ENCODE measurements at places on chromosomes 12 and 14.
A peak's percentile ranks its signal among the peaks of the same experiment; 100 is the strongest.

GRCh38 chr12:114555451-114555850 is 128.5 kb downstream of the TBX3 start:
- no peak for DNase-seq

DNA sequence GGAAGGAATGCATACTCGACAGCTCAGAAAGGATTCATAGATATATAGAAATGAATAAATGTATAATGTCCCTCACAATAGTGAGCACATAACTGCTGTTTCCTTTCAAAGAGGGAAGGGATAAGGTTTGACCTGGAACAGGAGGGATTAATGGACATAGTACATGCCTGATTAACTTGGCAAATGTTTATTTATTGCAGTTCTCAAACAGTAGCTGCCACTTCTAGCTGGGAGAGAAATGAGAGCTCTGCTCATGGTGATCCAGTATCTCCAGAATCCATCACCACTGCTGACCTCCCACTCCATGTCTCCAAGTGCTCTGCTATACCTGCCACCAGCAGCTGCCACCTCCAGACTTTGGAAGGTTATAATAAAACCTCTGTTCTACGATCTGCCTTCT is 108.1 kb downstream of the LRIG3 start:
- DNase-seq = no peak

DNA sequence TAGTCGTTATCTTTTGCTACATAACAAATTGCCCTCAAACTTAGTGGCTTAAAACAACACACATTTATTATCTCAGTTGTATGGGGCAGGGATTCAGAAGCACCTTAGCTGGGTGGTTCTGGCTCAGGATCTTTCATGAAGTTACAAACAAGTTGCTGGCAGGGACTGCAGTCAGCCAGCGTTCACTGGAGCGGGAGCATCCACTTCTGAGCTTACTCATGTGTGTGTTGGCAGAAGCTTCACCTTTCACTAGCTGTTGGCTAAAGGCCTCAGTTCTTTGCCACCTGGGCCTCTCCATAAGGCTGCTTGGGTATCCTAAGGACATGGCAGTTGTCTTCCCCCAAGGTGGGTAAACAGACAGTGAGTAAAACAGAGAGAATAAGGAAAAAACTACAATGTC is 365.7 kb downstream of the RPS29 start:
- DNase-seq = no peak

GRCh38 chr14:60807971-60808370 is 73.4 kb downstream of the MNAT1 start:
- no peak for DNase-seq

DNA sequence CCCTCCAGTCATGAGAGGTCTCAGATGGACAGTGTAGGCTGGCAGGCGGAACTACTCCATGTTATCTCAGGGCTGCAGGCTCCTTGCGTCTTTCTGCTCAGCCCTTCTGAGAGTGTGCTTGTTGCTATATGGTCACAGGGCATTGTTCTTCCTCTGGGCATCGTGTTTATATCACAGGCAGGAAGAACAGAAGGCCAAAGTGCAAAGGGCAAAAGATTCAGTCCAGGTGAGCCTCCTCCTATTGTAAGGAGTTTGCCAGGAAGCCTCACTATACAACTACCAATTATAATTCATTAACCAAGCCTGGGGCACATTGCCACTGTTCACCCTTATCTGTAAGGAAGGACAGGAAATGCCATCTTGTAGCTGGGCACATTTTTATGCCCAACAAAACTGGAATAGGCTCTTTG is 195.5 kb upstream of the KITLG start:
- no peak for DNase-seq

DNA sequence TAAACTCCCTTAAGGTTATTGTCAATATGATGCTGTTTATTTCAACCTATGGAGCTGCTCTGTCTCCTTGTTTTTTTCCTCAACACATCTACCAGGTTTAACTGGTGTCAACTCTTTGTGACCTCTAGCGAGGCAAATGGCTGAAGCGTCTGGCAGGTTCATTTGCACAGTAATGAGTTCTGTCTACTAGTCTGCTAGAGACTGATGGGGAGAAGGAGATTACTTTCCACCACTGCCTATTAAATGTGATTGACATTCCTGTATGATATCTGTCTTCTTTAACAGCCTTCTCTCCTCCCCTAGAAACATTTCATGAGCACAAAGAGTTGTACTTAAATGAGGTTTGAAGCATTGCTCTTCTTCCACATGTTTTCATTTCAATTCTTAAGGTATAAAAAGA is 253.7 kb downstream of the SLC6A15 start:
- DNase-seq = peak; percentile 67

DNA sequence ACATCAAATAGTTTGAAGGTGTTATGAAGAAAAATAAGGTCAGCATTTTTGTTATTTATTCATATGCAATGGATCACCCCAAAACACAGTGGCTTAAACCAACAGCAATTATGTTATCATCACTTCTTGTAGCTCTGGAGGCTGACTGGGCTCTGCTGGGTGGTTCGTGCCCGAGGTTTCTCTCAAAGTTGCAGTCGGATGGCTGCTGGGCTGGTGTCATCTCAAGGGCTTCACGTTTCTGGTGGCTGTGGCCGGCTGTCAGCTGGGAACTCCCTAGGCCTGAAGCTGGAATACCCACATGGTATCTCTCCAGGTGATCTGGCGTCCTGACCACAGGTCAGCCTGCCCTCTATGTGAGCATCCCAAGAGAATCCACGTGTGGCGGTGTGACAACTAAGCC is 12.0 kb downstream of the DIO3 start:
- no peak for DNase-seq

GRCh38 chr12:237026-237815 is 23.3 kb upstream of the SLC6A12 start:
- DNase-seq = no peak

All from HAP-1 (cell line).